ENCODE measurements at places on chromosomes 4 and X.

DNA sequence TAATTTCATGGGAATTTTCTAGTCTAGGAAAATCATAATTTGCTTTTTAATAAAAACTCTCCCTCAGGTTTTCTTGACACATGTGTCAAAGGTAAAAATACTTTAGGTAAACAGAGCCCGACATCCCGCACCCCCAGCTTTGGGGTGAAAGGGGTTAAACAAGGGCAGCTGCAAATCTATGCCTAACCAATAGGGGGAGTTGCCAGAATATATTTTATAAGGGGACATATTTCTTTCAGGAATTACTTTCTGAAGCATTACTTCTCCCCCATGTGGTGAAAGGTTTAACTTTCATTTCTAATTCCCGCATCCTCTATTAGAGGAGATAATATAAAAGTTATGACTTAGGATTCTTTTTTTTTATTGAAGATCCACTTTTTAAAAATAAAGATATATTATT, 53.9 kb upstream of the HEPH start:
- DNase-seq: peak; percentile 4

- no peak for DNase-seq
These were observed 14.9 kb downstream of the CPE start for GRCh38 chr4:165393704-165394103.

GRCh38 chr4:140349816-140350215, 23.6 kb upstream of the SCOC start:
- DNase-seq: no peak

GRCh38 chr4:53889326-53890055, 174.9 kb downstream of the CHIC2 start:
- no peak for DNase-seq

- no peak for DNase-seq
These were observed 24.8 kb upstream of the CRMP1 start for GRCh38 chr4:5917672-5918071.

DNA sequence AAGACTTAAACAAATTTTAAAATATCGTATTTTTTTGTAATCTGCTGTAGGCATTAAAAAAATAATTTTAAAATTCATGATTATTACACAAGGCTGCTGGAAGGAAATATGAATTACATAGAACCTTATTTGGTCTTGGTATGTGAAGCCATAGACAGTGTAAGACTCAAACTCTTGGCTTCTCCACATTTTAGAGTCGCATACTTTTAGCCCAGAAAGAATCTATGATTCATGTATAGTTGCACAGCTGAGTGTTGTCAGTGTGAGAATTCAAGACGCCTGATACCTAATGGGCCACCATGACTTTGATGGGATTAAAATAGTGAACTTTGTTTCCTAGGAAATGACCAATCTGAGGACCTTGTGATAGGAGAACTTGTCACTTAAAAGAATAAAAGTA, 1.4 kb downstream of the INTU start:
- DNase-seq: no peak

DNA sequence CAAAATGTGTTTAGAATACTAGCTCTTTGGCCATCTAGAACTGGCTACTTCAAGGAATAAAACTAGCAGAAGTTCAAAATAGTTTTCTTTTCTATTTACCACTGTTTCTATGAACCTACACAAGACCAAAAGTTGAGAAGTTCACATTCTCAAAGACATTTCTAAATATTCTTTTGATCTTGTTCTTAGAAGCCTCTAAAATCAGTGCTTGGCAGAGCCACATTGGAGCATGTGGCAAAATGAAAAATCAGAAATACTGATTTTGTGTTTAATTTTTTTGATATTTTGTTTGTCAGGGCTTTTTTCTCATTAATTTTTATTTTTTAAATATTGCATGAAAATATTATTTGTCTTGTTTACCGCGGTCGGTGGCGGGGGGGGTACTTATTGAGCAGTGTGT, 853.8 kb upstream of the INTU start:
- no peak for DNase-seq

DNA sequence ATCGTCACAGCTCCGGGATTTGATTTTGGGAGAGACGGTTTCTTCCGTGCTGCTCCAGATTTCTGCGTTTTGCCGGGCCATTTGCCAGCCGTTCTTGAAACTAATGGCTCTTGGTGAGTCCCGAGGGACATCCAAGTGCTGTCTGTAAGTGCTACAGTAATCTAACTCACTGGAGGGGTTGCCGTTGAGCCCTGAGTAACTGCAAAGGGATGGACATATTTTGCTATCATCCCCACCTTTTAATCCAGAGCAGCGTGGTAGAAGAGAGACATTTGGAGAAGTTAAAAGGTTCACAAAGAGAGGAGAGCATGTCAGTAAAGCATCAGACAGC, 88.9 kb upstream of the PDLIM3 start:
- DNase-seq: no peak

DNA sequence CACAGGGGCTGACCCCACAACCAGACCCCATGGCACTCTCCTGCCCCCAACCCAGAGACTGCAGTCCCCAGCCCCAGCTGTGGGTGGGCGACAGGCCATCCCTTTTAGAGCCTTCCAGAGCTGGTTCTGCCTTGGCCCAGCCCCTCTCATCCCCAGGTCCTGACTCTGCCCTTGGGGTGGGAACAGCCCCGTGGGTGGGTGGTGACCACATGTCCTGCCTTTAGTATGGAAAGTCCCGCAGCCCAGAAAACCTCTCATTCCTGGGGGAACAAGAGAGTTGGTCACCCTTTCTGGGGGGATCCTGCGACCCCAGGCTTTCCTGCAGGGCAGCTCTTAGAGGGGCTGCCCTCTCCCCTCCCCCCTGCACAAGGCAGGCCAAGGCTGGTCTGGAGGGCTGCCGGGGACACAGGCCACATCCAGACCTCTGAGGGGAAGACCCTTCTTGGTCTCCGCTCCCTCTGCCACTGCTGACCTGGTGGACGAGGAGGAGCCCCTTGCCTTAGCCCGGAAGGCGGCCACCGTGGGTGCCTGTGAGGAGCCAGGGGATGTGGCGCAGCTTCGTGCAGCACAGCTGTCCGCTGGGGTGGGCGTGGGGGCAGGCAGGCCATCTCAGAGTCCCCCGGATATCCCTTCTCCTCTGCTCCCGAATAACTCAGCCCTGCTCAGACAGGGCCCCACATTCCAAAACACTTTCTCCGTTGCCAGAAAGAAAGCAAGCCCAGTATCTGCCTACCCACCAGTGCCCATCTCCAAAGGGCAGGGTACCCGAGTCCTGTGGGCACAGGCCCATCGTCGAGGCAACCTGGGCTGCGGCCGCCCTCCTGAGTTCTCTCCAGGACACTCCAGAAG, 6.7 kb upstream of the MXD4 start:
- no peak for DNase-seq

GRCh38 chrX:11081511-11081910, 29.6 kb upstream of the HCCS start:
- DNase-seq: no peak

- no peak for DNase-seq
These were observed 1.8 kb downstream of the ARHGAP4 start for GRCh38 chrX:153924149-153924861.

DNA sequence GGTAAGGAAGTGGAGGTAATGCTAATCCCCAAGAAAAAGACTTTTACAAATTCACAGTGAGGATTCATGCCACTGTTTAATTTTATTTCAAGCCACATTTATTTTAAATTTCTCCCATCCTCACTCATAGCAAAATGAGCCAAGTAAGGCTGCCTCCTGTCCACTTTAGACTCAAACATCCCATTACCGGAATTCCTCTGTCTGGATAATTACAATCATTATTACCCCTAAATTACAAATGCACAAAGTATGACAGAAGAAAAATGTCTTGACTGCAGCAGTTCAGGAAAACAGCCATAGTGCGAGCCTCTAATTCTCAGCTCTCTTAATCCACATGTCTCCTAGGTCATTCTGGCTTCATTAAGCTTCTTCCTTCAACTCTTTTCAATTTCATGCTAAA, 57.0 kb downstream of the MAPK10 start:
- no peak for DNase-seq

GRCh38 chr4:142264961-142265360, 581.1 kb downstream of the INPP4B start:
- no peak for DNase-seq

DNA sequence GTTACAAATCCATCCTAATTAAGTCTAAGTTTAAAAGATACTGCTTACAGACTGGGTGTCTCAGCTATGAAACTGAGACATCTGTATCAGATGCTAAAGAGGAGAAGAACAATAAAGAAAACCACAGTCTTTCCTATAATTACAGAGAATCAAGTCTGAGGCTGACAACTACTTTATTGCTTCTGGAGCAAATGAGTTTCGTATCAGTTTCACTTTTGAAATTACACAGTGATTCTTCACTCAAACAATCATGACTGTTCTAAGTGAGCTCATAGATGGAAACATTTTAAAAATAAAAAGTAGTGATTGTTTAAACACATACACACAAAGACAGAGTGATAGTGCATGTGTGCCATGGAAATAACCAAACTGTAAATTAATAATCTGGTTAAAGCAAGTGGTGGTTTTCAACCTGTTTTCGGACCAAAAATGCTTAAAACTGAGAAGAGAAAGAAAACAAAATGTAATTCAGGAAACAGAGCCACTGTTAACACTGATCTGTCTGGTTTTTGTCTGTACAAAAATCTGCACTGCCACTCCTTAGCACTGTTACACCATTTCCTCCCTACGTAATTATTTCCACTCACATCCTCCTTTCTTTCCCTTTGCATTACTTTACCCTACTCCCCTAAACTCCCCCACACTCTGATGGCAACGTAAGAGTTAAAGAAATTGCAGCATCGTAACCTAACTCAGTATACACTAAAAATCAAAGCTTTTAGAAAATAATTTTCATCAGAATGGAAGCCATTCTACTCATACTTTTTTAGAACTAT, 12.5 kb downstream of the RFC1 start:
- DNase-seq: peak; percentile 74

GRCh38 chr4:52374877-52375276, 284.2 kb downstream of the USP46 start:
- DNase-seq: no peak

DNA sequence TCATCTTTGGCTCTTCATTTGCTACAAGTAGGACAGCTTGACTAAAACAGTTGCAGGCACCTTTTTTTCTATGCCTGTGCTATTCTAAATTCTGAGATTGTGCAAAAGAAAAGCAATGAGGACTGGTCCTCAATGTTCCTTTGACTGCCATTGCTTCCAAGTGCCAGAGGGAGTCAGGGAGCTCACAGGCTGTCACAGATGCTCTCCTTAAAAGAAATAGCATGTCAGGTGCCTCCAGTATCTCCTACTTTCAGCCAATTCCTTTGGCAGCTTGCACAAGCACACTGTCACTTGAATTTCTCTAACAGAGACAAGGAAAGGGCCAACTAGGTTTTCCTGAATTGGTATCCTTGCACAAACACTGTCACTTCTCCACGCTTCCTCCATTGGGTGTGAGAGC, 228.2 kb downstream of the ADGRA3 start:
- DNase-seq: no peak

- no peak for DNase-seq
These were observed 77.0 kb downstream of the ZNF827 start for GRCh38 chr4:145861336-145862318.

DNA sequence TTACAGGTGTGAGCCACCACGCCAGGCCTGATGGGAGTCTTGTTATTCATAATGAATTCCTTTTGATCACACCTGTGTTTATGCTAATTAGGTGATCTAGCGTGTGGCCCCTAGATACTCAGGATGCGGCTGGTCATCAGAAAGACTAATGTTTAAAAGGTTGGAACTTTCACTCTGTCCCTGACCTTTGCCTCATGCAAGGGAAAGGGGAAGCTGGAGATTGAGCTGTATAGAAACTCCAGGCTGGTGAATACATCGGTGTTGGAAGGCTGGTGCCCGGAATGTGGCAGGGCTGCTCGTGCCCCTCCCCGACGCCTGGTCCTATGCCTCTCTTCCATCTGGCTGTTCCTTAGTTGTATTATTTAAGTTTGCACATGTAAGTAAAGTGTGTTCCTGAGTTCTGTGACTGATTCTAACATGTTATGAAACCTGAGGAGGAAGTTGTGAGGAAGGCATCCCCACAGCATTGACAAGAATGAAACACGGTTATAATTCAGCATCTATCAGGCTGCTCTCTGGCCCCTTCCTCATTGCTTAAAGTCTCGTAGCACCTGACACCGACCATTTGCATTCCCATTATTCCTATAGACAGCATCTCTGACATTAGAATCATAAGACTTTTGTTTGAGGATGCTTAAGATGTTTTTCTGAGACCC, 28.9 kb downstream of the CASP3 start:
- no peak for DNase-seq

DNA sequence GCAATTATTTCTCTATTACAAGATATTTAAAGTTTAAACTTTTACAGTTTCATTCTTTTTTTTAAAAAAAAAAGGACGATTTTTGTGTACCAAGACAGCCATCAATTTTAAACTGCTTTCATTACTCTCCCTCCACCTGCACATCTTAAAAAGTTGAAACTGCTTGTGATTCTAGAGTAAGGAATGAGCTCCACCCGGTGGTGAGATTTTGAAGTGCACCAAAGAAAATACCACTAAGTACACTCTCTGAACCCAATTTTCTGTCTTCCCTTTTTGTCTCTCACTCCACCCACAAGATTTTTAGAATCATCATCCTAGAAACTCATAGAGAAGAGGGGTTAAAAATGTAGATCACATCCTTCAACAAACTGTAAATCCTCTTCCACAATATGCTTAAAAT, 91.3 kb upstream of the WDR44 start:
- peak; percentile 38 for DNase-seq

GRCh38 chr4:52643785-52644244, 15.3 kb downstream of the USP46 start:
- no peak for DNase-seq

GRCh38 chr4:154329268-154329868, 162.2 kb downstream of the DCHS2 start:
- DNase-seq: peak; percentile 20

DNA sequence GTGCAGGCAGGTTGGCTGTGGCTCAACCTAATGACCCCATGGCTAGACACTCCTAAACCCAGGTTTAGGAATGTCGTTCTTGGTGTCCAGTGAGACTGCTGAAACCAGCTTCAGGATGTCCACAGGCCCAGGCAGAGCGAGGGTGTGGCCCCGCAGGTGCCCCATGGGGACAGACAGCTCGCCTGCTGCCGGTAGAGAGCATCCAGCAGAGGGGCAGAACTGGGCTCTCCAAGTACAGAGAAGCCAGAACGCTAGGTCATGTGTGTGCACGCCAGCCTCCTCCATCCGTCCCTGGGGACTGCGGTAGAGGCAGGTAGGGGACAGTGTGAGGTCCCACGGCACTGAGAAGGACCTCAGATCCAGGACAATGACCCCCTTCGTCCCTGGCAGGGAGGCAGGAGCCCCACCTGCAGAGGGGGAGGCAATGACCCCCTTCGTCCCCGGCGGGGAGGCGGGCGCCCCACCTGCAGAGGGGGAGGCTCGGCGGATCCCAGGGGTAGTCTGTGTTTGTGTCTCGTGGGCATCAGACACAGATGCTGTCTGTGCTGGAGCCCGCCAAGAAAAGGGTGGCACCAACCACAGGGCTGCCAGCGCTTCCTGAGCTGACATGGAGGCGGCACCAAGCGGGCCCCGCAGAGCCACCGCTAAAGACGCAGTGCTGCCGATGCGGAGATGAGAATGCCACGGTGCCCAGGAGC, 118.4 kb downstream of the FAM53A start:
- DNase-seq: no peak

- DNase-seq: no peak
These were observed 44.5 kb downstream of the MGST2 start for GRCh38 chr4:139710073-139710472.

Measured in GM13976 (cell line).